ENCODE measurements at places on chromosomes 4 and X.
A peak's percentile ranks its signal among the peaks of the same experiment; 100 is the strongest.

DNA sequence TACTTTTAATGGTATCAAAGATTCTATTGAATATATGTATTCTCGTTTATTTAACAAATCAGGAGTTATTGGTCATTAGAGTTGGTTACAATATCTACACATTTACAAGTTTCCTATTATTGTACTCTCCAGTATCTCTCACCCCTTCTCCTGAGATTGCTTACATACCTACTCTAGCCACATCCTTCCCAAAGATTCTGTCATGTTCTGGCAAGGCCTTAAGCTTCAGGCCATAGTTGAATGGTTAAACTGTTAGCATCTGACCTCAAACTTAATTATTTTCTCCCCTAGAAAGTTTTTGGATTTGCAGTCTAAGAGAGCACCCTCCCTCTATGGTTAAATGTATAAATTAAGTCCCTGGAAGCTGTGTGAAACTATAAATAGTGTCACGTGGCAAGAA, 784.2 kb downstream of the GLUD2 start:
- no peak for DNase-seq

- DNase-seq = peak; percentile 30
Measured at GRCh38 chr4:57374866-57375595, 264.8 kb upstream of the IGFBP7 start.

- DNase-seq = no peak
Measured at GRCh38 chr4:83266689-83267088, 17.9 kb downstream of the COQ2 start.

- no peak for DNase-seq
Measured at GRCh38 chr4:149493492-149493891, 322.2 kb downstream of the IQCM start.

- DNase-seq = no peak
Measured at GRCh38 chr4:8355864-8356565, 84.5 kb downstream of the ACOX3 start.

- DNase-seq = no peak
Measured at GRCh38 chr4:11286533-11286932, 142.2 kb downstream of the HS3ST1 start.

- DNase-seq = no peak
Measured at GRCh38 chr4:22850630-22851029, 157.9 kb downstream of the GBA3 start.

DNA sequence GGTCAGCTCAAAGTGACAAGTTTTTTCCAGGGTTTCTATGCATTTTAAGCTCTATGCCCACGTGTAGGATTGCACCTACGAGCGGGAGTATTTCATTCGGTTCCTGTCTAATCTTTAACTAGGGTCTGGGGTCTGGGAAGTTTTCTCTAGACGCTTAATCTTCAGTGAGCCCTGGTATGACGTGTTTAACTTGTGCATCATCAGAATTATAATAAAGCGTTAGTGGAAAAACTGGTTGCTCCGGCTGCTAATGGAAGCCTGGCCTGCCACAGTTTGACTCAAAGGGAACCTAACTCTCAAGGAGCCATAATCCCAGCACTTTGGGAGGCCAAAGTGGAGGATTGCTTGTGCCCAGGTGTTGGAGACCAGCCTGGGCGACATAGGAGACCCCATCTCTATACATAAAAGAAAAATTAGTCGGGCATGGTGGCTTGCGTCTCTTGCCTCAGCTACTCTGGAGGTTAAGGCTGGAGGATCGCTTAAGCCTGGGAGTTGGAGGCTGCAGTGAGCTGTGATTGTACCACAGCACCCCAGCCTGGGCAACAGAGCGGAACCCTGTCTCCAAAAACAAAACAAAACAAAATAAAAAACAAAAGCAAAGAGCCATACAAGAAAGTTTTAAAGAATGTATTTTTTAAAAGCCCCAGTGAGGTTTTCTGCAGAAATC, 30.2 kb downstream of the ARSD start:
- no peak for DNase-seq

DNA sequence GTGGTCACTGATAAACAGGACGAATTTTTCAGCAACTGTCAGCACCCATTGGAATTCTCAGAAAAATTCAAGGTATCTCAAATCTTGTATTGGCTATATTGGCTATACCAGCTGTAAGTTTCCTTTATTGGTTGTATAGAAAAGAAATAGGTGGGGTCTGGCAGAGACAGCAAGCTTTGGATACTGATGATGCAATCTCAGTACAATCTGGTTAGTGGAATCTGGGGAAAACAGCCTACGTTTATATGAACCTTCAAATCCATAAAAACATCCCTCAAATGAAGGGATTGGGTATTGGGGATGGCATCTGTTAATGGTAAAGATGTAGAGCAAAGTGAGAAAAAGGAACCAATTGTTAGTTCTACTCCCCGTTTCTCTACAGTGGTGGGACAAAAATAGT, 76.4 kb upstream of the MBNL3 start:
- DNase-seq = no peak

DNA sequence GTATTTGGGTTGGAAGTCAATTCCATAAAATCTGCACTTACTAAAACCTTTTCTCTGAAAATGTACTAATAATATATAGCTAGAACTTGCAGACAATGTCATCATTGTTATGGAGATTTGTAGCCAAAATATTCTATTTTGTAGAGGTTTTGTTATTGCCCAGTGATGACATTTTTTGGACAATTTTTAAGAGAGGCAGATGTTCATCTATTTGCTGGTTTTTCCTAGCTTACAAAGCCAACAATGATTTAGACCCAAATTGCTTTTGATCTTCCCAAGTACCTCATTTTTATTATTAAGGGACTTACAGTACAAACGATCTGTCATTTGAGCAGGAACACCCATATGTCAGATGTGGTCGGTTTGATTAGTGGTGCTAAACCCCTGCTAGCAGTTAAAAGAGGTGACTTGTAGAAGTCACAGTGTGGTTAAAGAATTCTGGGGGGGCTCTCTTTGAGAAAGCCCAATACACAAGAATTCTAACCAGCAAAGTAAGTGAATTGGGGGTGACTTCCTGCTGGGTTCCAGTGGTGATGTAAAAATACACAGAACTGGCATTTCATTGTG, 136.2 kb downstream of the KIT start:
- no peak for DNase-seq

DNA sequence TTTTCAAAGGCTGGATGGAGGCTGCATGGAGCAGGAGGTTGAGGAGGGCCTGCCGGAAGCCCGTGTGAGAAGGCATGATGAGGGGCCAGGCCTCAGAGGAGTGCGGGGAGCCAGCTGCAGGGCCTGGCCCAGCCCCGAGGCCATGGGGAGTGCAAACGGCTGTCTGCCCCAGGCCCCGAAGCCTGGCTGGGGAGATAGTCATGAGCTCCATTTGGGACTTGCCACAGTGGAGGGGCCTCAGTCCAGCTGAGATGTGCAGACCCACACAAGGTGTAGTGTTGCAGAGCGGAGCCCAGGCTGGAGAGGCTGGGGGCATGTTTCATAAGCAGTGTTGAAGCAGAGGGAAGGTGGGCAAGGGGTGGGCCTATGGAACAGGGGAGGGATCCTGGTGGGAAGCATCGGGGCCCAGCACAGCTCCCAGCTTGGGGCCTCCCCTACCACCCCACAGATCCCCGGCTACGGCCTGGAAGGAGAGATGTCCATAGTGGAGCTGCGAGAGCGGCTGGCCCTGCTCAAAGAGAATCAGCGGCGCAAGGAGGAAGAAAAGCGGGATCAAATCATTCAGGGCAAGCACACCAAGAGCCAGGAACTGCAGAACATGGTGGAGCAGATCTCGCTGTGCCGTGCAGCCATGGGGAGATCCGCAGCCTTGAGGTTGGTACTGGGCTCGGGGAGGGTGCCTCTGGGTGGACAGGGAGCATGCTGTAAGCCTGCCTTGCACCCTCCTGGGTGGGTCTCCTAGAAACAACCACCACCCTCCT, 9.1 kb upstream of the RNF4 start:
- DNase-seq = no peak

- no peak for DNase-seq
Measured at GRCh38 chr4:174217273-174218126, 66.0 kb downstream of the FBXO8 start.

- DNase-seq = no peak
Measured at GRCh38 chr4:175561696-175562095, 250.4 kb downstream of the GPM6A start.

GRCh38 chrX:40863671-40864070, 128.3 kb upstream of the MED14 start:
- no peak for DNase-seq

DNA sequence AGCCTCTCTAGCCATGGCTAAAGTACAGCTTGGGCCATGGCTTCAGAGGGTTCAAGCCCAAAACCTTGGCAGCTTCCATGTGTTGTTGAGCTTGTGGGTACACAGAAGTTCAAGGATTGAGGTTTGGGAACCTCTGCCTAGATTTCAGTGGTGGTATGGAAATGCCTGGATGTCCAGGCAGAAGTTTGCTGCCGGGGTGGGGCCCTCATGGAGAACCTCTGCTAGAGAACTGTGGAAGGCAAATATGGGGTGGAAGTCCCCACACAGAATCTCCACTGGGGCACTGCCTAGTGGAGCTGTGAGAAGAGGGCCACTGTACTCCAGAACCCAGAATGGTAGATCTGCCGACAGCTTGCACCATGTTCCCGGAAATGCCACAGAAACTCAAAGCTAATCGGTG, 59.5 kb downstream of the NEXMIF start:
- no peak for DNase-seq

- no peak for DNase-seq
Measured at GRCh38 chr4:95439896-95440295, 108.9 kb downstream of the UNC5C start.

- DNase-seq = no peak
Measured at GRCh38 chrX:124289443-124289842, 43.0 kb upstream of the TEX13D start.

DNA sequence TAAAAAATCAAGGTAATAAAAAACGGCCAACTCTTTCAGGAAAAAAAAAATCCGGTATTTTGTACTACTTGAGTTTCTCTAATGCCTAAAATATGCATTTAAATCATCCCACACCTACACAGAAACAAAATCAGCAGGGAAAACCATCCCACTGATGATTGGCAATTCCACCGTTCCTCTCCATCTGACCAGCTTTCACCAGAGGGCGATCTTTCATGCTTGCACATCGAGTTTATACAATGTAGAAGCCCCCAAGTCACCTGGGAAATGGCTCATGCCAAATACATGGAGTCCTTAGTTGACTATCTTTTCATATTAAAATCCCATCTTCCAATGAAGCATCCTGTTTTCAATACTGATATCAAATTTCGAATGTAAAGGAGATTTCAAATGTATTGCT, 69.2 kb downstream of the PTCHD1 start:
- DNase-seq = no peak

Measured in HS-27A (cell line).